ENCODE measurements at places on chromosomes 7 and 10.
A peak's percentile ranks its signal among the peaks of the same experiment; 100 is the strongest.

DNA sequence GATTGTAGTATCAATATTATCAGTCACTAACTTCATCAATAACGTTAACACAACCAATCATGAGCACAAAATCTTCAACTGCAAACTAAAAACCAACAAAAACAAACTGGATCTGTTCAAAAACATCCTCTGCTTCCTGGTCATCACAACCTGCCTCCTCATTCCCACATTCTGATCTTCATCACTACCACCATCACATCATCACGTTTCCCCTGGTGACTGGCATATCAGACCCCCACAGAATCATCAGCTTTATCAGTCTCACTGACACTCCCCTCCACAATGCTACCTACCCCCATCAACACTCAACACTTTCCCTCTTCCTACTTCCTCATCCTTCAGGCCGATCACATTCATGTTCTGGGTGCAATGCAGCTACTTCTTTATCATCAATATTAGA is 11.4 kb downstream of the XPNPEP1 start:
- no peak for DNase-seq

GRCh38 chr10:24456322-24456721 is 247.4 kb downstream of the KIAA1217 start:
- DNase-seq: no peak

GRCh38 chr7:142108728-142109505 is 2.6 kb upstream of the MGAM2 start:
- DNase-seq: no peak

DNA sequence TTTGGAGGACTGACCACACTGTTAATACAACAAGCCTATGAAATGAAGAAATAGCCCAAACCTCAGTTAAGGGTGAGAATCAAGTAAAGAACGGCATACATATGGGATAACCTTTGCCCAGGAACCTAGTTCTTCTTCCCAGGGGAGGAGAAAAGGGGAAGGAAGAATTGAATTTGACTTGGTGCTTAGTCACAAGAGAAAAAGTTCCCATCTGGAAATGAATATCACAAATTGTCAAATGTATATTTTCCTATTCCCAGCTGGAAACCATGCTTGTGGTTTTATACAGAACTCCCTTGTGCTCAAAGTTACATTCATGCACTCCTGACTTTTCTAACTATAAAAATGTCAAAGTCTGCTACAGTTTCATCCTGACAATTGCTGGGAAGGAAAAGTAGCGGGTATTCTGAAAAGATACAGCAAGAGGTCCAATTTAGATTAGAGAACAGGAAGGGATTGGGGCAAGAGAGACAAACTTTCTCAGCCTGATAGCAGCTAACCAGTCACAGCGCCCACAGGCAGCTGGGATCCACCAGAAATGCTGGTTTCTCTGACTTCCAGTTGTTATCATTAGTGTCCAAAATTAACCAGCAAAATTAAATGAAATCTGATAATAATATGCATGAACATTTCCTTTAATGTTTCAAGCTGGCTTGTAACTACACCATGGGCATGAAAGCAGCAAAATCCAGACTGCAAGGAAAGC is 18.6 kb upstream of the GSAP start:
- no peak for DNase-seq

GRCh38 chr7:8125680-8126444 is 136.1 kb downstream of the ICA1 start:
- DNase-seq: no peak

GRCh38 chr10:13528875-13529713 is at the start of gene BEND7:
TSS of gene BEND7 (minus strand) at chr10:13529014. CDS start at chr10:13528533, 481 bp downstream.
- DNase-seq: peak; percentile 41

DNA sequence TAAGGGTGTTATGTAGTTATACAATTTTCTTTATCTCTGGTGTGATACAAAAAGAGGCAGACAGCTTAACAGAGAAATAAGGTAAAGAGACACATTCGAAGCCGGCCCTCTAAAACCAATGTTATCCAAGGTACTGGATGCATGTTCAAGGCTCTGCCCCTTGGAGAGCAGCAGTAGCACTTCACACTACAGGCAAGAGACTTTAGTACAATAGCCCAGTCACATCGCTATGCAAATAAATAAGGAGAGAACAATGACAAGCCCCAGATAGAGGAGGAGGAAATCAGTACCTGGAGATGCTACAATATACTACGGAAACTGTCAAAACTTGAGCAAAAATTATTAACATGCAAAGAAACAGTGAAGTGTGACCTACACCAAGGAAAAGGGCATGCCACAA is 111.1 kb downstream of the ITGB1 start:
- no peak for DNase-seq

DNA sequence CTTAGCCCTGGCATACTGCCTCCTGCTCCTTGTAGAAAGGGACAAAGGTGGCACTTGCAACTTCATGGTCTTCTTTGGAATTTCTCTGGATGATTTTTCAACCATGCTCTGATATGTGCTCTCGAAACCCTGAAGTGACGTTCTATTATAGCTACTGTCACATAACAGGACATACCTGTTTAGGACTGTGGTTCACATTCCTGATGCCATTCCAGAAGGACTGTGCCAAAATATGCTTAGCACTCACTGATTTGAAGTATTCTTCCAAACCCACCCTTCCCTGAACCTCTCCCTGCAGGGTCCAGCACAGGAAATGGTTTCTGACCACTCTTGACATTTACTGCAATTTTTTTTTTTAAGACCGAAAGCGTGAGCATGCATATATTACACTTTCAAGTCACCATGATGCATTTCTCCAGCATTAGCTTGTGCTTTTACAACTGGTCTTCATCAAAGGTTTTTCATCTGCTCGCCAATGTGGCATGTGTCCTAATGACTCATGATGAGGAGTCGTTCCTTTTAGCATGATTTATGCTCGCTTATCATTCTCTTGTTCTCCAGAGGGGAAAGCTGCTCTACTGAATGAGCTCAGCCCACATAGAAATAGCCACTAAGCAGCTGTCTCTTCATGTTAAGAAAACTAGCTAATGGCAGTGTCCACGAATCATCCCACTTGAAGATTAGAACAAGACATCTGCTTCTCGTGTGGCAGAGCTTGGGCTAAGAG is 135.2 kb downstream of the ADAM12 start:
- no peak for DNase-seq

DNA sequence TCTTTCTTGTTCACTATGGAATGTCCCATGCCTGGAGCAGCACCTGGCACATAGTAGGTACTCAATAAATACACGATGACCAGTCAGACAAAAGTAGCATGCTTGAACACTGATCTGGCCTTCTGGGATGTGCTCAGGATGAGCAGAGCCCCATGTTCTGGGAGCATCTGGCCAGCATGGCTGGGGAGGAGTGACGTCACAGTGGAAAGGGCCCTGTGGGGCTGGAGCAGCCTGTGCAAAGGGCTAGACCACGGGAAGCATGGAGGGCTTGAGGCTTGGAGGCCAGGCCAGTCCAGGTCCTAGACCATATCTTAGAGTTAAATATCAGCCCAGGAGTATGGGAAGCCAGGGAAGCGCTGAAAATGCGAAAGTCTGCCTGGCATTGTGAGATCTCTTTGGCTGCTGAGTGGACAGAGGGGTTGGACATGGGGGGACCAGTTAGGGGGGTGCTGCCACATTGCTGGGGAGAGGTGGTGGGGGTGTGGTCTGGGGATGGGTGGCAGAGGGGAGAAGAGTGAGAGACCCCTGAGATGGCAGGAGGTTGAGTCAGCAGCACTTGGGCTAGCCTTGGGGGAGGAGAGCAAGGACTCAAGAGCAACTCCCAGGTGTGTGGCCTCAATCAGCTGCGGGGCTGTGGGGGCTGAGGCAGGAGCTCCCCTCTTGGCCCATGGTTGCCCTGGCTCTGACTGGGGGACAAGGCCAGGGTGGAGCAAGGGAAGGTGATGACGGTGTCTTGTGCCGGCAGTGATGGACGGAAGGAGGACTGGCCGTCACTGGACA is 34.9 kb downstream of the ZCCHC24 start:
- DNase-seq: no peak

GRCh38 chr7:81430150-81430549 is 339.7 kb downstream of the HGF start:
- DNase-seq: no peak

Measured in NCI-H510A (cell line).